Fibroblast of the aortic adventitia (primary cell): ENCODE measurements at places on chromosomes 16 and 17. TPM values are rescaled to one million over a fixed set of nuclear protein-coding genes. Genes with fewer than 3 reads are reported as not detected.

Gene SOX9
- total RNA-seq = 2.1 and 2.4 TPM in 2 replicates

DNA sequence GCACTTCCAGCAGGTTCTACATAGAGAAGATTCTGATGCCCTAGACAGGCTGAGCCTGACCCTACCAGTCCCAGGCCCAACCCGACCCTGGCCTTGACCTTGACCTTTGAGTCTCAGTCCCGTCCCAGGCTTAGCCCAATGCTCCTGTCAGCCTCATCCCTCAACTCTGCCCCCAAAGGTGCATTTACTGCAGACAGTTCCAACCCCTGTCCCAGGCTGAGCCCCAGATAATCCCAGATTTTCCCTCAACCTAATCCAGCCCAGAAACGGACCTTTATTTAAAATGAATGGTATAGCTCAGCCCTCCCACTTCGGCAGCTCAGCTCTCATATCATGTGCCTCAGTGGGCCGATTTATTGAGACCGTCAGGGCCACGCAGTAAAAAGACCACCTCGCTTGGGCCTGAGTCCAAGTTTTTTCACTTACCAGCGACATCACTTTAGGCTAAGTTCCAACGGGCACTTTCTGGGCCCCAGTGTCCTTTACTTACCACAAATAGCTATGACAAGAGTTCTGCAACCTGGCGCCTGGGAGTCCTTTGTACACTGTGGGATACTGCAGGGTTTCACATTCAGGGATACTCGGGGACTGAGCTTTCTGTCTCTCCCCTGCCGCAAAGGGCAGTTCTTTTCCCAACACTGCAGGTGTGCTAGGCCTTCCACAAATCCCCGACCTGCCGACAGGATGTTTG lies 89.5 kb downstream of the WSCD1 start:
- no peak for DNase-seq

DNA sequence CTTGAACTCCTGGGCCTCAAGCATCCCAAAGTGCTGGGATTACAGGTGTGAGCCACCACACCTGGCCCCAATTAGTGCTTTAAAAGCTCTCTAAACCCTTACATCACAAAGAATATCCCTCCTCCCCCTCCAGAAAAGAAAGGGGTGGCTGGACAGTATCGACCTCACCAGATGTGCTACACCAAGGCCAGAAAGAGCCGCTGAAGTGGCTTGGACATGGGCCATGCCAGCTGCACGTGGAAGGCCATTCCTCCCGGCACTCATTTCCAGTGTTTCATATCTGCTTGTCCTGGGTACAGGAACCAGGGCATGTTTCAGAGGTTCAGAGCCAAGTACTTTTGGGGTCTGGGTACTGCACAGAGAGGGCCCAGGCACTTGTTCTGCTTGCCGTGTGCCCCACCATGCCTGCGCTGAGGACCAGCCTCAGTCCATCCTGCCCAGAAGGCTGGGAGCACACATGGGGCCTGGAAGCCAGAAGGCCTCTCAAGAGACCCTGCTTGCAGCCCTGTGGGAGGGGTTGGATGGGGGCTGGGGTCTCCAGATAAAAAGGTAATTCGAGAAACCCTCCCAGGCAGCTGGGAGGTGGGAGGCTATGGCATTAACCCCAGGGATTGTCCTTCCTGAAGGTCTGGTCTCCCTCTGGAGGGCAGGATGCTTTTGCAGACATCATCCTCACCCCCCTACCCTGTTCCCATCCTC lies 3.5 kb upstream of the SRRM2 start:
- no peak for DNase-seq

Gene APOBR
- not detected in 2 replicates for total RNA-seq

Gene CCDC40
- 3.0 and 5.2 TPM in 2 replicates for total RNA-seq

DNA sequence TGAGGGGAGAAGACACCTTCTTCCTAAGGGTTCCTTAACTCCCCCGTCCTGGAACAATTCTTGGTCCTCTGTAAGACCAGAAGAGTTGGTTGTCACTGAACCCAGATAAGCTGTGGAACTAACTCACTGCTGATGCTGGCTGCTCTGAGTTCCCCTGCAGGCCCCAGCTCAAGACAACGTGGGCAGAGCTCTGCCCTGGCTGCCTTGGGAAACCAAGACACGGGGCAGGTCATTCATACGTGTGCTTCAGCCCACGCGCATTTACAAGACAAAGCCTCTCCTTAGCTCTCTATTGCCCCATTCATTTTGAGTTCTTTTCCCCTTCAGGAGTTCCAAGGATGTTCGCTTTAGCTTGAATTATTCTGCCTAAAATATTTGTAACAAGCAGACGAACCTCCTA lies 3.4 kb upstream of the NAT9 start:
- DNase-seq = no peak
